ENCODE measurements at places on chromosomes 3 and 15.

- DNase-seq: no peak
Measured at GRCh38 chr3:159837725-159838124, 150.9 kb upstream of the IL12A start.

GRCh38 chr3:14435175-14436014 lies 33.0 kb downstream of the SLC6A6 start:
- DNase-seq: no peak

DNA sequence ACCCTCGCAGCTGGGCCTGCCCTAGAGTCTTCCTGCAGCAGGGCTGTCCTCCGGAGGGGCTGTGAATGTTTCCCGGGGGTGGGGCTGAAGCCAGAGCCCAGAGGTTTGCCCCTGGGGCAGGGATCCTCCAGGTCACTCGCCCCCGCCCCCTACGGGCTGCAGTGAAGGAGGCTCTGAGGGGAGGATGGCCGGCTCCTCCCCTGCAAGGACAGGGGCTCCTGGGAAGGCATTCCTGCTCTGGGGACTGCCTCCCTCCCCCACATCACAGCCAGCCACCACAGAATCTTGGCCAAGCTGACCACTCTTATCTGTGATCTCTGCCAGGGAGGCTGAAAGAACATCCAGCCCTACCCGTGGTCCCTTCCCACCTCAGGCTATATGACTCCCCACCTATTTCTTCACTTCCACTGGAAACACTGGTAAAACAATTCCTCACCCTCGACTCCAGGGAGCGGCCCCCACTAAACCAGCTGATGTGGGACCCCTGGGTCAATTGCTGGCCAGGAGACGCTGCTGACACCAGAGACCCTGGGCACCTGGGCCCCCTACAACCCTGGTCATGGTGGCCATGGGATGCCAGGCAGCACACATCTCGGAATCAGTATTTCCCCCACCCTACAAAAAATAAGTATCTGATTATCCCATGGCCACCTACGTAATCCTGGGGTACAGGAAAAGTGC lies 66.0 kb downstream of the HMCES start:
- DNase-seq: no peak

GRCh38 chr3:33128706-33129105 lies 14.9 kb downstream of the CRTAP start:
- DNase-seq: no peak

DNA sequence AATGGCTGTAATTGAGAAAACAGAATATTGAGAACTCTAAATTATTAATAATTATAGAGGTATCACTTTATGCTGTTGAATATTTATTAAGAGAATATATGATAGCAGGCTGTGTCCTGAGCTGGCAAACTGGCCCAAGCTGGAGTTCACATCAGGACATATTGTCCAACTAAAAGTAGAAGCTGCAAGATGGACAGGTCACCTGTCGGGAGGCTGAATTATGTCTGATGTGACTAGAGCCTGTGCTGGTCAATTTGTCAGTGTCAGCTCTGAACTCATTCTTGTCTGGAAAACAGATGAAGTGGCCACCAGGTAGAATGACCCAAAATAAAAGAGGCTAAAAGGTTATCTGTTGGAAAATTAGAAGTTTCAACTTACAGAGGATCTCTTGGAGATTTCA lies 392.2 kb downstream of the LRTM1 start:
- DNase-seq: no peak

- DNase-seq: no peak
Measured at GRCh38 chr3:119011528-119011927, 23.1 kb downstream of the IGSF11 start.

DNA sequence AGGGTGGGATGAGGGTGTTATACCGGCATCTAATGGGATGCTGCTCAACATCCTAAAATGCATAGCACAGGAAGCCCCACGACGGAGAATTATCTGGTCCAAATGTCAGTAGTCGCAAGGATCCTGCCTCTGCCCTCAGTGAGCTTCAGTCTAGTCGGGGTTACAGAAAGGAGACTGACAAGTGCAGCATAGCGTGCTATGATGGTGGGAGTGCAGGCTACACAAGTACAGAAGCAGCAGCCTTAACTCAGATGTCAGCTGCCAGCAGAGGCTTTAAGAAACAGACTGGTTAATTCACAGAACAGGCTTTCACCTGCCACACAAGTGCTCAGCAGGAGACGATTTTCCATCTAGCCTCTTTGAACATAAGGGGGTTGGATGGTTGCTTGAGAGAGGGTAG lies 6.9 kb downstream of the LRRN1 start:
- DNase-seq: no peak

DNA sequence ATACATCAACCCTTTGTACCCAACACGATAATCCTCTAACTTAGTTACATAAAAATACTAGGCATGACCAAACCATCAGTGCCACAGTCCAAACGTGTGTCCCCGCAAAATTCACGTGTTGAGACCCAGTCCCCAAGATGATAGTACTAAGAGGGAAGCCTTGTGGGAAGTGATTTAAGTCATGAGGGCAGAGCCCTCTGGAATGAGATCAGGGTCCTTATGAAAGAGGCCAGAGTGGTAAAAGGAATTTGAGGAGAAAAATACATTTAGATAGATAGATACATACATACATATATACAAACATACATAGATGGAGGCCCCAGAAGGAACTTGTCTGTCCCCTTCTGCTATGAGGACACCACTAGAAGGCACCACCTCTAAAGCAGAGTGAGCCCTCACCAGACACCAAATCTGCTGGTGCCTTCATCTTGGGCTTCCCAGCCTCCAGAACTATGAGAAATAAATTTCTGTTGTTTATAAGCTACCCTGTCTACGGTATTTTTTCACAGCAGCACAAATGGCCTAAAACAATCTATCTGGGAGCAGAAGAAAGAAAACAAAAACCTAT lies 8.0 kb downstream of the TBC1D2B start:
- no peak for DNase-seq

- DNase-seq: no peak
Measured at GRCh38 chr3:103440539-103441203, 1005.9 kb downstream of the ZPLD1 start.

GRCh38 chr3:23867400-23867799 lies 49.4 kb downstream of the NKIRAS1 start:
- no peak for DNase-seq

DNA sequence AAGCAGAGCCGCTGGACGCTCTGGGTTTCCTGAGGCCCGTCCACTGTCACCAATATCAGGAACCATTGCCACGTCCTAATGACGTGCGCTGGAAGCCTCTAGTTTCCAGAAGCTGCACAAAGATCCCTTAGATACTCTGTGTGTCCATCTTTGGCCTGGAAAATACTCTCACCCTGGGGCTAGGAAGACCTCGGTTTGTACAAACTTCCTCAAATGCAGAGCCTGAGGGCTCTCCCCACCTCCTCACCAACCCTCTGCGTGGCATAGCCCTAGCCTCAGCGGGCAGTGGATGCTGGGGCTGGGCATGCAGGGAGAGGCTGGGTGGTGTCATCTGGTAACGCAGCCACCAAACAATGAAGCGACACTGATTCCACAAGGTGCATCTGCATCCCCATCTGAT lies 3.3 kb downstream of the RHO start:
- no peak for DNase-seq

DNA sequence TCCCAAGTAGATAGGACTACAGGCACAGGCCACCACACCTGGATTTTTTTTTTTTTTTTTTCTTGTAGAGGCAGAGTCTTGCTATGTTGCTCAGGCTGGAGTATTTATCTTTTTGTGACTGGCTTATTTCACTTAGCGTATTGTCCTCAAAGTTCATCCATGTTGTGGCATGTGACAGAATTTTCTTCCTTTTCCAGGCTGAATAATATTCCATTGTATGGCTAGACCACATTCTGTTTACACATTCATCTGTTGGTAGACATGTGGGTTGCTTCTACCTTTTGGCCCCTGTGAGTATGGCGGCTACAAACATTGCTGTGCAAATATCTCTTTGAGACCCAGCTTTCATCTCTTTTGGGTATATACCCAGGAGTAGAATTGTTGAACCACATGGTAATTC lies 160.2 kb upstream of the SMAD3 start:
- DNase-seq: no peak

DNA sequence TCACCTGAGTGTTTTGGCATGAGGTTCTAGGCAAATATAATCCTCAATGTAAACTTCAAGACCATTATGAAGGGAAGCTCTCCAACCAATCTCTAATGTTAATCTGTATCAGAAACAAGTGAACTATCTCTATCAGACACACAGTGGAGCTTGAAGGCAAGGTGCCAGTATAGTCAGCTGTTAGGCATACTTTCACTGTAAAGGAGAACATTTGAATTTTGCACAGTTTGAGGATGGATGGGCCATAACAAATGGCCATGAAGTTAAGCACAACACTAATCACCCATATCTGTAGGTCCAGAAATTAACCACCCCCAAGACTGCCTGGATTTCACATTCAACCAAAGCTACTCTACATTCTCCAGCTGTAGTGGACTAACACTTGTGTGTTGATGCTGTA lies 69.1 kb upstream of the LMOD3 start:
- no peak for DNase-seq

DNA sequence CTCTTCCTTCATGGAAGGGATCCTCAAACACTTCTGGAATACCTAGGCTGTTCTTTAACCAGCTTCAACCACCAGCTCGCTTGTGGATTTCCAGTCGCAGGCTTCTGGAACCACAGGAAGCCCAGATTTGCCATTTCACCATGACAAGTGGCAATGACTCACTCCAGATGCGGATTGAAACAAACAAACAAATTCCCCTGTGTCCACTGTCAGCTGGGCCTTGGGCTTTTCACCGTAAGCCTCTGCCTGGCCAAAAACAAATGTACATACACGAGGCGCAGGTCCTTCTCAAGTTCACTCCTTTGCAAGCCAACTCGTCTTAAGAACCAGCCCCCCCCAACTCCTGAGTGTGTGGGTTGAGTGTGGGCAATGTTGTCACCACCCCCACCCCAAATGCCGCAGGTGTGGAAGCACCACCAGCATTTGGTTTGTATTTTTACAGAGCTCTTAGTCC lies 8.8 kb downstream of the BCL6 start:
- DNase-seq: no peak

GRCh38 chr3:19559724-19560442 lies 374.1 kb downstream of the EFHB start:
- DNase-seq: no peak

DNA sequence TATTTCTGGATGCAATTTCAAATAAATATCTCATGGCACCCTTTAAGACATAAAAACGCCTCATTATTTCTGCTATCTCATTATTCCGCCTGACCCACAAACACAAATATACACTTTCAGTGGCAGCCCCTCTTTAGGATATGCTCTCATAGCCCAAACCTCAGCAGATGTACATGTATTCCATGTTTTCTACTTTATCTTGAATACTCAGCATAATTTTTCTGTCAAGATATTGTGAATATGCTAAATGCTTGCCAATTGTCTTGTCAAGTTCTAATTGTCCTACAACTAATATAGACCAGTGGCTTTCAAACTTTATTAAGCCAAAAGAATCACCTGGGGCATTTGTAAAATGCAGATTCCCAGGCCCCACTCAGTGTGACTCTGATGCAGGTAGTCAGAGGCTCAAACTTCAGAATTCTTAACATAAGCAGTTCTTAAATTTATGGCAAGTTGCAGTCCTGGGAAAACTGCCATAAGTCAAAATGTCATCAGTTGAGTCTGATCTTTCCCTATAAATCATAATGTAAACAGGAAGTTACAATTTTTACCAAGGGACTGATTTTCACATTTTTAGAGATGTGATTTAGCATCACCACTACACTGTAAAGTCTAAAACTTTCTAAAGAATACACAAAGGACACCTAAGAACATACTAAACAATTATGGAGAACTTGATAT lies 135.1 kb downstream of the TBL1XR1 start:
- no peak for DNase-seq

GRCh38 chr3:171791692-171792076 lies 18.6 kb downstream of the PLD1 start:
- DNase-seq: no peak

DNA sequence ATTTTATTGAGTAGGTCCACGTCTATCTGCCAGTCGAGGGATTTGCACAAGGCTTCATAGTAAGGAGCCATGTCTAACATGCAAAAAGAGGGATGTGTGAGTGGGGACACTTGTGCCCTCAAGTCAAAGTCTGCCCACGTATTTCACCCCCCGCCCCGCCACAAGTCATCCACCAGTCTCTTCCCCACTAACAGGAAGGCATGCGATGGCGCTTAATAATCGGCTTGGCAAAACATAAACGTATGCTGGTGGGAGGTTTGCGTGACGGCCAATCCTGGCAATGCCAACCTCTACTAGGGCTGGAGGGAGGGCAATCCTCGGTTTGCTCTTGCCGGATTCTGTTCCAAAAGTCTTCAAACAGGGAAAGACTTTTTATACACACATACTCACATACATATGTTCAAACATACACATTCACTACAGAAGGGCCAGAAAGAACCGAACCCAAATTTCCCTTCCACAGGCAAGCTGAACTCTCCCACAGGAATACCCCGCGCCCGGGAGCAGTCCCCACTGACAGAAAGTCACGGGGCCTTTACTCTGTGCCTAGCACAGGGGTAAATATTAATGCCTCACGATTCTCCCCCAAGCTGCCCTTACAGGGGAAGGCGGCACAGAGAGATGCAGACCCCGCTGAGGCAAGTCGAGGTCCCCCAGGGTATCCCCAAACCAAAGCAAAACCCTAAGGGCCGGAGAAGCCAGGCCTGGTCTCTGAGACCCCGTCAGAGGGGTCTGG lies 675 bp downstream of the PSMD6 start:
- DNase-seq: no peak

- DNase-seq: no peak
Measured at GRCh38 chr15:36090286-36090946, 489.0 kb upstream of the CDIN1 start.

DNA sequence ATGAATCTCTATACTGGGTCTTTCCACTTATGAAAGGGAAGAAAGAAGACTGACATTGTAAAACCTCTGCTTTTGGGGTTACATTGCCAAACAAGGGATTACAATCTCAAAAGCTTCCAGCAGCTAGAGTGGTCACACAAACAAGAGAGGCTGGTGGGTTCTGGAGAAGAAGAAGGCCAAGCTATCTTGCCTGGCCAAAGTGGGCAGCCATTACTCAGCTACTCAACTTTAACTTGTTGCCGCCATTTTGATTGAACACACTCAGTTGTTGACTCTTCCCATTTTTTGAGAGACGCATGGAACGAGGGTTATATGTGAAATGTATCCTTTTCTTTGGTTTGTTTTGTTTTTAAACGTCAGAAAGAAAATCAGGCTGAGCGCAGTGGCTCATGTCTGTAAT lies 50.9 kb downstream of the BHLHE40 start:
- no peak for DNase-seq

- no peak for DNase-seq
Measured at GRCh38 chr3:129310111-129311011, 31.7 kb downstream of the HMCES start.

GRCh38 chr3:23894254-23895061 lies 22.3 kb downstream of the NKIRAS1 start:
- DNase-seq: no peak

DNA sequence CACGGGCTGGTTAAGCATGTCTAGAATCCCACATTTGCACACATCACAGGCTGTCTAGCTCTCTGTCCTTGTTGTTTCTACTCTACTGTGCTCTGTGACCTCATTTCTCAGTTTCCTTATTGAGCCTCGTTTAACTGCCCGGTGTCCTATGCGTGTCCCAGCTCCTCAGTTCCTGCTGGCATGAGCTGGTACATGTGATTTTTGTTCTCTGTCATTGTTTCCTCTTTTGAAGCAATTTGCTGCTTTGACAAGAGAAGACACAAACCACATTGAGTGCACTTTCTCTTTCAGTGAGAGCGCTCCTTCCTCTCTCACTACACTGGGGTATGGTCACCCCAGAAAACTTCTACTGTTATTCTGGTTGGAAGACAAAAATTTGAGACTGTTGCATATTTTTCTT lies 563.5 kb downstream of the PDCD6IP start:
- no peak for DNase-seq
